ENCODE measurements at places on chromosomes 5 and 9.

GRCh38 chr9:15401266-15401665, 21.4 kb upstream of the SNAPC3 start:
- no peak for DNase-seq

DNA sequence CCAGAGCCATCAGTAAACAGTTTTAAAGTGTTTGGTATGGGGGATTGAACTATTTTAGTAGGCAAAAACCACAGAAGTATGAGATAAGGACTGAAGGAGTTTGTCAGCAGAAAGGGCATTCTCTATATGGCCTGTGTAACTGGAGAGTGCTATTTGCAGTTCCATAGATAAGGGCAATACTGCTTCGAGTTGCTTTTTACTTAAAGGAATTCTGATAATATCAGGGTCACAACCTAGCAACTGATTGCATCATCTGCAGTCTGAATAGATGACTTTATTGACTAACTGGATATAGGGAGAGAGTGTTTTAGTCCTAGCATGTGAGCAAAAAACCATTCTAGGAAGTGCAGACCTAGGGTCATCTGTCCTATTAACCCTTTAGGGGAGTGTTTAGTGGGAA, 645.2 kb upstream of the PTPRD start:
- no peak for DNase-seq

- no peak for DNase-seq
Observed at GRCh38 chr9:15543047-15543813, 9.6 kb upstream of the CCDC171 start.

GRCh38 chr5:73705364-73705763, 79.4 kb downstream of the ARHGEF28 start:
- no peak for DNase-seq

DNA sequence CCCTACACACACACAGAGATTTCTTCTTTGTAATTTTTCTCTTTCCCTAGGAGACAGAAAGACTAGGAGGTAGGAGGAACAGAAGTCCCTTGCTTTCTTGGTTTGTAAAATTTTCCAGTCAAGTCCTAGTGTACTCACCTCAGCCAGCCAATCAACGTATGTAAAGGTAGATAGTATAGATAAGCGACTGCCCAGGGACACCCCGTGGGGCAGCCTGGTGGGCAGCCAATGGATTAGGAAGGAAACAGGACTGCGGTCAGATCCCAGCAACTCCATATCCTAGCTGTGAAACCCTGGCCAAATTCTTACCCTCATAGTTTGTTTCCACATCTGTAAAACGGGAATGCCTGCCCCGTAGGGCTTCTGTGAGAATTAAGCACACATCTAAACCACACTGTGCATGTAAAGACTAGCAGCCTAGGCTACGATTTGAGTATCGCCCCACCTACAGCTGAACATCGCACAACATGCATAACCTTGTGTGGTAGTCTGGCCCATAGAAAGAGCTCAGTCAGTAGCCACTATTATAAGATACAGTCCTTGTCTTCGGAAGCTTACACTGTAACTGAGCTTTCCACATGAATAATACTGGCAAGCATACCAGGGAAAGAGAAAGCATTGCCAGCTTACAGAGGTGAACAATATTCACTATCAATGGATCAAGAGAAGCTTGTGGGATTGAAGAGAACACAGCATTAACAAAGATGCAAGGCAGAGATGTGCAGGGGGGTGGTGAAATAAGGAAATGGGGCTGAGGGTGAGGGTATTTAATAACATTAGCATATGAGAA, 353.4 kb upstream of the PANK3 start:
- DNase-seq, result no peak

- no peak for DNase-seq
Observed at GRCh38 chr5:173746047-173746646, 129.7 kb upstream of the BOD1 start.

- DNase-seq, result no peak
Observed at GRCh38 chr9:96084331-96084734, 208.8 kb downstream of the ERCC6L2 start.

- DNase-seq, result no peak
Observed at GRCh38 chr9:79812099-79812498, 240.3 kb downstream of the TLE4 start.

GRCh38 chr5:138911441-138911840, 36.3 kb upstream of the LRRTM2 start:
- DNase-seq, result no peak

GRCh38 chr5:112854651-112855050, 6.4 kb upstream of the SRP19 start:
- no peak for DNase-seq

- peak; percentile 48 for DNase-seq
Observed at GRCh38 chr5:176530983-176531901, 6.0 kb downstream of the RNF44 start.

DNA sequence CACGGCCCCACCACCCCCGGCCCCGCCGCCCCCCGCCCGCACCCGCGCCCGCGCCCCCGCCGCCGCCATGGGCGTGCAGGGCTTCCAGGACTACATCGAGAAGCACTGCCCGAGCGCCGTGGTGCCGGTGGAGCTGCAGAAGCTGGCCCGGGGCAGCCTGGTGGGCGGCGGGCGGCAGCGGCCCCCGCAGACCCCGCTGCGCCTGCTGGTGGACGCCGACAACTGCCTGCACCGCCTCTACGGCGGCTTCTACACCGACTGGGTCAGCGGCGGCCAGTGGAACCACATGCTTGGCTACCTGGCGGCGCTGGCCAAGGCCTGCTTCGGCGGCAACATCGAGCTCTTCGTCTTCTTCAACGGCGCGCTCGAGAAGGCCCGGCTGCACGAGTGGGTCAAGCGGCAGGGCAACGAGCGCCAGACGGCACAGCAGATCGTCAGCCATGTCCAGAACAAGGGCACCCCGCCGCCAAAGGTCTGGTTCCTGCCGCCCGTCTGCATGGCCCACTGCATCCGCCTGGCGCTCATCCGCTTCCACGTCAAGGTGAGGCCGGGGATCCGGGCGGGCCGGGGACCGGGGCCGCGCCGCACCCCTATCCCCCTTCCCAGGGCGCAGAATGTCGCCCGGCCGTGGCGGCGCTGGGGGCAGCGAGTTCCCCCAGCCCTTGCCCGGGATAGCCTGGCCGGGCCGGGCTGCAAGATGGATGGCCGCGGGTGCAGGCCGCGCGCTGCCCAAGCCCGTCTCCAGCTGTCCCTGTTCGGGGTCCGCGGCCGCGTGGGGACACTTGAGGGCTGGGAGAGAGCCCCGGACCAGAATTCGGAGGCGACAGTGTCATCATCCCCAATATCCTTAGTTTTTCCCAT, 594 bp downstream of the FAM120A start:
- DNase-seq, result peak; percentile 52

DNA sequence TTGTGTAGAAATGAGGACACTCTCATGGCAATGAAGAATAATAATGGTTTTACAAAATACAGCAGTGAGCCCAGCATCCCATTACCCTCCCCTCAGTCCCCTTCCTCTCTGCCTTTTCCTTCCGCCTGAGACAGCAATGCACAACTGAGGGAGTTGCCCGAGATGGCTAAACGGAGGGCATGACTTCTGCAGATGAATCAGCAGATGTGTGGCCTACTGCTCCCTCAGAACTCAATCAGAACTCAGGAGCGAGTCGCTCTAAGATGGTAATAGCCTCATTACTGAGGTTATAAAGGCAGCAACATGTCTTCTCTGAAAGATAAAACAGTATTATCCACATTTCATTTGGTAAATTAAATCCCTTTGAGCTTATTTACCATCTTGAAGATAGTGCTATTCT, 326.6 kb downstream of the ENC1 start:
- DNase-seq, result no peak

GRCh38 chr5:132678735-132679134, 4.9 kb downstream of the IL4 start:
- no peak for DNase-seq

Measured in stimulated activated CD4-positive, alpha-beta T cell treated with anti-CD3 and anti-CD28 coated beads, Interleukin-2, amount 100 ng/mL, for 24 hours (primary cell).